Foreskin keratinocyte (primary cell): ENCODE measurements at places on chromosomes 7 and 10. TPM values are rescaled to one million over a fixed set of nuclear protein-coding genes. Genes with fewer than 3 reads are reported as not detected.

CALHM1 gene
- not detected in 2 replicates for total RNA-seq

DLX6 gene
- total RNA-seq, result not detected in 2 replicates

NPVF gene
- not detected in 2 replicates for total RNA-seq

PTPRN2 gene
- not detected in 2 replicates for total RNA-seq

TMEM213 gene
- not detected in 2 replicates for total RNA-seq

DNA sequence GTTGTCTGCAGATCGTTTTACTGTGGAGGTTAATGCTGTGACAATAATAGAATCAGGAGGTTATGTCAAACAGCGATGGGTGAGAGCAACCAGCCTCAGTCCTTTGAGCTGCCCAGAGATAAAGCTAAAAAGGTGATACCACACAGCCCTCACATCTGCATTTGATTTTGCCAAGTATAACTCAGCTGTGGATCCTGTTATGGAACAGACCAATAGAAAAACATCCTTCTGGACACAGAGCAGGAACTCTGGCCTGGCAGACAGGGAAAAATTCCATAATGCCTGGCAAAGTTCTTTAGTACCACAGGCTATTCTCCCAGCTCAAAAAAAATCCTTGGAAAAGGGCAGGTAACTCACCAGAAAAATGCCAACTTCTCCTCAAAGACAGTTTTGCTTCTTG lies 87.1 kb upstream of the PDLIM1 start:
- no peak for DNase-seq

DNA sequence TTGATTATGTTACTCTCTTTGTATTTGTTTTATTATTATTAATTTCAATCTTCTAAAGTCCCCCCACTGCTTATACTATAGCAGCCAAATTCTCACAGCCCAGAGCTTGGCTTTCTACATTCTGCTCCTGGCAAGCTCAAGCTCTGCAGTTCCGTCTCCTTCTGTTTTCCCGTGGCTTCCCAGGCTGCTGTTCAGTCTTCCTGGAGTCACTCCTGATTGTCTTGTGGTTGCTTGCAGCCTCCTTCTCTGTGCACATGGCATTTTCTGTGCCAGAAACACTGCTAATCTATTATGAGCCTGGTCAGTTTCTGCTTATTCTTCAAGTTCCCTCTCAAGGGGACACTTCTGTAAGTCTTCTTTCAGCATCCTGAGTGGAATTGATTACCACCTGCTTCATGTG lies 533.7 kb upstream of the IGFBP3 start:
- no peak for DNase-seq

DNA sequence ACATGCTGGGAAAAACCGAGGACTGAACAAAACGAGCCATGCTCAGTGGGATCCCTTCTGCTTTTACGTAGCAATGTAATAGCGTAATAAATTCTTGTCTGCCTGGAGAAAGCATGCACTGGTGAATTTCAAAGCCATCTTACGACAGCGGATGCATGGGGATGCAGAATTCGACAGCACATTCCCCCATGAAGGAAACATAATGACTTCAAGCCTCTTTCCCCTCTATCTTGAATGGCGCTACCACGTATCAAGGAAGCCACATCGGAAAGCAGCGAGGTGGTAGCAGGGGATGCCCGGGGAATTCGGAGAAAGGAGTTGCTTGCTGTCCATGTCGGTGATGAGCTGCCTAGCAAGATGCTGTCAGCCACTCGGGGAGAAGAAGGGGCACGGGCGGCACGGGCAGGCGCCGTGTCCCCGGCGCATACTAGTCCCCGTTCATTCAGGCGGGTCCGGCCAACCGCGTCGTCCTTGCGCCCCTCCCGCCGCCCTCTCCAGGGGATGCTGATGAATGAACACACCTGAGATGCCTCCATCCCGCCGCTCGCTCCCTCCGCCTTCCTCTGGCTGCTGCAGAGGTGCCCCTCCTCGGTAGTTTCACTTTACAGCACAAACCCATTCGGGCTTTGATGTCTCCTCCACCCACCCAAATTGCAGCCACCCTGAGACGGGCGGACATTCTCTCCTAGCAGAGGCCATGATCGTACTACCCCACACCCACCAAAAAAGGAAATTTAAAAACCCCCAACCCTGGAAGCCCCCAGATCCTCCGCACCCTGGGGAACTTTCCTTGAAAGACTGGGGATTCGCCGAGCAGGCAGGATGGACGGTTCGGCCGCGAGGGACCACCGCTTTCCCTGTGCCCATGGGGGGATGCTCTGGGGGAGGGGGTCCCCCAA lies 644 bp downstream of the SORBS1 start:
- DNase-seq, result no peak

GRCh38 chr7:68733219-68734153 lies 864.8 kb upstream of the AUTS2 start:
- DNase-seq, result no peak

- no peak for DNase-seq
Measured at GRCh38 chr7:106327538-106328481, 43.0 kb upstream of the NAMPT start.

DNA sequence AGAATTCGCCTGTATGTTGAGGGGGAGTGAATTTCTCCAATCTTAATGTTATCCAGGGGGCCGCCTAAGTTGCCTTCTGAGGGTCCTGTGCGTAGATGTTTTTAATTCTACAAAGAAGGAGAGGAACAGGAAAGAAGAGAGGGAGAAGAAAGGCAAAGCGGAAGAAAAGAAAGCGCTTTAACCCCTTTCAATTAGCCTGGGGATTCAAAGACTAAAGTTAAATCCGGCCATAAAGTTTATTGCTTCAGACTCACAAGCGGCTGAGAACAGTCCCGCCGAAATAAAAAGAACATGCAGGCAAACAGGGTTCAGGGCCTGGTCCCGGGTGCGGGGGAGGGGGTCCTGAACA lies 4.5 kb downstream of the HOXA5 start:
- DNase-seq, result no peak

GRCh38 chr7:30950197-30950596 lies 13.6 kb upstream of the GHRHR start:
- no peak for DNase-seq

- no peak for DNase-seq
Measured at GRCh38 chr10:8035641-8036470, 18.6 kb upstream of the GATA3 start.

GRCh38 chr10:106973288-106973687 lies 191.2 kb downstream of the SORCS1 start:
- no peak for DNase-seq

DNA sequence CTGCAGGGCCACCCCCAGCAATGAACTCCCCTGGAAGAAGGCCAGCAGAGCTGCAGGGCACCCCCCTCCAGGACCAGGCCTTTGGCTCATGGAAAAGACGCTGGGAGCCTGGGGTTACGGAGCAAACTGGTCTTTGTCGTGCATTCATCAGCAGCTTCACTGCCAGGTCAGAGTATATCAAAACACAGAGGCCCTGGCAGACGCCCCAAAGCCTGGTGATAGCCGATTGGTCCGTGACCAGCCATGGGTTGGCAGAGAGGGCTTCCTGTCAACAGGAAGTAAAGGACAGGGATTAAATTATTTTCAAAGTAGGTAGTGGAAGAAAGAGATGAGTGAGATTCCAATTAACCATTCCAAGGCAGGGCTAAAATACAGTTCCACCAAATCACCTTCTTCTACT lies 9.0 kb downstream of the PRKAG2 start:
- no peak for DNase-seq

- no peak for DNase-seq
Measured at GRCh38 chr10:98267894-98268693, at the start of gene LOXL4. Gene LOXL4, minus strand, starts transcription at chr10:98268194. Its CDS starts 5,175 bp downstream, at chr10:98263019.

DNA sequence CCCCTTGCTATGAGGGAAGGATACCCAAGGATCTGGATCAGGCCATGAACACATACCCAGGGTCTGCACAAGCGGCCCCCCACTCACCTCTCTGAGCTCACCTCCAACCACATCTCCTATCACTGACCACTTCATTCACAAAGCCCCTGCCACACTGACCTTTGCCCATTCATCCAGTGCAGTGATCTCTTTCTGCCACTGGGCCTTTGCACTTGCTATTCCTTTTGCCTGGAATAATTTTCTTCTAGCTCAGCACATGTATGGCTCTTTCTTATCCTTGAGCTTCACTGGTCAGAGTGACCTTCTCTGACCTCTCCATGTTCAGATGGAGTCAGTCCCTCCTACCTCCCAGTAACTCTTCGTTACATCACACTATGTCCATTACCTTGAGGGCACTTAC lies 48.3 kb downstream of the ADRA2A start:
- DNase-seq, result no peak

DNA sequence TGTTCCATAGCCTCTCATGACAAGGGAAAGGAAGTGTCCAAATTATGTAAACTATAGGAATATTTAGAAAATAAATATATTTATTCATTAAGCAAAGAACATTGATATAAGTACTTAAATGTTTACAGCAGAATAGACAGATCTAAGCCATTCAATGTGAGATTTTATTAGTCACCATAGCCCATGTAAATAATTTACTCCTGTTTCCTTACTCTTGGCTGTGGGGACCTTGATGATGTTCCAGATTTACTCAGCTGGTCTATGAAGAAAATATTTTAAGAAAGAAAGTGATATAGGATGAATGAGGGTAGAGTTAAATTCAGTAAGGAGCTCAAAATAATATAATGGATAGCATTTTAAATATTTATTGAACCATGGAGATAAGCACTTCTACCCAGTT lies 442.6 kb upstream of the KLF6 start:
- no peak for DNase-seq

DNA sequence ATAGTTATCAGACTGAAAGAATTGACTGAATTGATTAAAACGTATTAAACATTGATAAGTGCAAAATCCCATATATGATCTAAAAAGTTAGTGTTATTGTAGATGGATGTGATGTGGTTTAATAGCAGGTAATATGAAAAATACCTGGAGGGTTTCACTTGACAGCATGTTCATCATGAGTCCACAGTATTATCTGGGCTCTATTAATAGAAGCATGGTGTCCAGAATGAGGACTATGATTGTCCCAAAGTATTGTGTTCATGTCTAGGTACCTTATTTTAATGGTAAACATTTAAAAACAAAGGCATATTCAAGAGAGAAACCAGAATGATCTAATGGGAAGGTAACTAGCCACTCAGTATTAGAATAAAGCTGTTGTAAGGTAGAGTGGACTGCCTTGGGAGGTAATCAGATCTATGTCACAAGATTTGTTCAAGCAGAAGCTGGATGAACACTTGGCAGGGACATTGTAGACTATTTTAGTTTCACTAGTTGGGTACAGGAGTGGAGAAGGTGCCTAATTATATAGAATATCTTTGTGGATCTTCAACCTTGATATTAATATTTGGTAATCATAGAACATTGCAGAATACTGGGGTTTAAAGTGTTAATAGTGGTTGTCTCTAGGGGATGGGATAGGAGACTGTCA lies 43.5 kb downstream of the MCU start:
- no peak for DNase-seq

DNA sequence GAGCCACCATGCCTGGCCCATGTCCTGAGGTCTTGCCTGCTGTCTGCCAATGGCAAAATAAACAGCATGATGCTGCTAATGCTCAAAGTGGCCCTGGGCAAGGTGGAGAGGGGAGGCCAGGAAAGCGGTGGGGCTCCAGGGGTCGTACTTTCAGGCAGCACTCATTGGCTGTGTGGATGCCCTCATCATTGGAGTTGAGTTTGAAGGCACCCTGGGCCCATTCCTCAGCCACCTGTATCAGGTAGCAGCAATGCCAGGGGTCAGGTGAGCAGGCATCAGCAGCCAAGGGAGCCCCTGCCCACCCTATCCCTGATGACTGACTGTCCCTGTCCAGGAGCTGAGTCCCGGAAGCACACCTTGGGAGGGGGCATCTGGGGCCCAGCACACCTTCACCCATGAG lies 902.5 kb upstream of the ZNF722 start:
- no peak for DNase-seq

DNA sequence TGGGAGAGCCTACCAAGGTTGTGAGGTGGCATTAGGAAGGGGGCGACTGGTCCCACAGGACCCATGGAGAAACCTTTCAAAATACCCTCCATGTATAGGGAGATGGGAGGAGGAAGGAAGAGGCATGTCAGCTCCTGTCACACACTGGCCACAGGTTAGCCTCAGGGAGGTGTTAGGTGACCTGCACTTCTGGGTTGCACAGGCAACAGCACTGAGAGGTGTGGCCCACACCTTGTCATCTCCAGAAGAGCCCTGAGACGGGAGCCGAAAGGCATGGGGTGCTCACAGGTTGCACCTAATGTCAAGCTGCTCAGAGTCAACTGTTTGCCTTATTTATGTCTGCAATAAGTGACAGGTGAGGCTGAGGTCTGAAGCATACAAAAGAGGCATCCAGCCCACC lies 14.6 kb upstream of the USP6NL start:
- DNase-seq, result no peak

- no peak for DNase-seq
Measured at GRCh38 chr10:112696592-112696991, 249.6 kb downstream of the VTI1A start.

DNA sequence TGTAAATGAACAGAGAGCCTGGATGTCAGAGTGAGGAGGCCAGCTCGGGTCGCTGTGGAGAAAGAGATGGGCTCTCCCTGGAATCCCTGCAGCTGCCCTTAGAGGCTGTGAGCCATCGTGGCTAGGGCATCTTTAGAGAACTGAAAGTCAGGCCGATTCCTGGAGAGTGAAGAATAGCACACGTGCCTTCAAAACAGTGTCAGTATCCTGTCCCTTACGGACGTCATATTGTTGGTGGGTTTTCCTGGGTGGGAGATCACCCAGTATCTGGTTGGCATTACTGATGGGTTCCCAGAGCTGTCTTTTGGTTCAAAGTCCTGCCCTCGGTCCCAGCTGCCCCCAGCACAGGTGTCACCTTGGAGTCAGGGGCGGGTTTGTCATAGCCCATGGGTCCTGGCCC lies 25.3 kb downstream of the IKZF1 start:
- DNase-seq, result no peak

GRCh38 chr10:20299034-20299736 lies 483.0 kb downstream of the PLXDC2 start:
- DNase-seq, result no peak

- no peak for DNase-seq
Measured at GRCh38 chr10:123884907-123885381, 6.7 kb downstream of the CPXM2 start.

- no peak for DNase-seq
Measured at GRCh38 chr10:99619090-99619800, 994 bp downstream of the SLC25A28 start.
